GM19239 (cell line): ENCODE measurements at places on chromosomes 2 and 18.

GRCh38 chr2:117945296-117945695 is 68.6 kb downstream of the CCDC93 start:
- DNase-seq, result no peak

- no peak for DNase-seq
These were observed 1.7 kb upstream of the MYOM1 start for GRCh38 chr18:3221496-3221895.

- peak; percentile 27 for DNase-seq
These were observed 617 bp downstream of the FOSL2 start for GRCh38 chr2:28393114-28393836.

- DNase-seq, result no peak
These were observed 25.2 kb upstream of the CDH20 start for GRCh38 chr18:61308004-61308403.

GRCh38 chr2:239149501-239149900 is 251.3 kb downstream of the HDAC4 start:
- no peak for DNase-seq

DNA sequence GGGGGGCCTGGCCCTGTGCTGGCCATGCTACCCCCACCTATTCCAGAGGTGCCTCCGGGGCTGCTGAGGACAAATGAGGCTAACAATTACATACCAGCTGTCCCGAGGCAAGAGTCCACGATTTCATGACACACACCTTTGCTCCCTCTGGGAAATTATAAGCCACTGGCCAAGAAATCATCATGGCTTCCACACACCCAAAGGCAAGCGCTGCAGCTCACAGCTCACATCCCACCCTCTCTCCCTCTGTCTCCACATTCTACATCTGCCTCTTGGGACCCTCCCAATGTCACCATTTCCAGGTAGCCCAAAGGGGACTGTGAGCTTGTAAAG is 134.4 kb downstream of the HDAC4 start:
- DNase-seq, result no peak

DNA sequence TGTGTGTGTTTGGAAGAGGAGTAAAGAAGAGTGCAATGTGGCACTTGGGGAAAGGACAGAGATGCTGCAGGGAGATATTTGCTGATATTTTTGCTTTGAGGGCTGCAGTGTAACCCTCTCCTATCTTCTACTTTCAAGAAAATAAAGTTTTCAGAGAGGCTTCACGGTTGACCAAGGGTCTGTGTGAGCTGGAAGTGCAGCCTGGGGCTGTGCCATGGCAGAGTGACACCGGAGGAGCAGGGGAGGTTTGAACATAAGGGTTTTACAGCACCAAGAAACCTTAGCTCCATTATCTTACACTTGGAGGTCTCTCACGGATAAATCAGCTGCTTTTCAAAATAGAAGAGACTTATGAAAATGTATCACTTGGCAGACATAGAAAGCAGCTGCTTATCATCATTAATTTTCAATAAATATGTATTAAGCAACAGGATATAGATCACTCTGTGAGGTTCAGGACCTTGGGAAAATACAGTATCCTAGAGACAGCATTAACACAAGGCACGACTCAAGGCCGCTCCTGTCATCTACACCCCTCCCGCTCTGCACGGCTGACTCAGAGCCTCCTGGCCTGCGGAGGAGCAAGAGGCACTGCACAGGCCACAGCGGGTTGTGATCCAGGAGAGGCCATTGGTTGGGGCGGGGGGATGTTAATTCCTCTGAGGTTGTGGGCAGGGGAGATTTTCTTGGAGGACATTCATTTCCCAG is 127.8 kb downstream of the COPS8 start:
- no peak for DNase-seq

DNA sequence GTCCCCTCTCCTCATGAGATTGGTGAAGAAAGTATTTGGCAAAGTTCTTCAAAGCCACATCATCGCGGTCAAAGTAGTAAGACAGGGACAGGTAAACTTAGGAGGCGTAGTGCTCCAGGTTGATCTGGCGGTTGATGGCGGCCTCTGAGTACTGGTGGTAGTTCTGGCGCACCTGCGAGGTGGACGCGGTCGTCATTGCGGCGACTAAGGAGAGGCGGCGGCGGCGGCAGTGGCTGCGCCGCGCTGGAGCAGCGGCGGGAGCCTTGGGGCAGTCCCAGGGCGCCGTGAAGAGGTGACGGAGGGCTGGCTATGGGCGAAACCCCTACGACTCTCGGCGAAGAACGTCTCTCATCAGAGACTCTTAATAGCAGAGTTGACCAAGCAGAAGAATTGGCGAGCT is 107.2 kb upstream of the UBE2E3 start:
- DNase-seq, result no peak

GRCh38 chr18:58015065-58015780 is 28.8 kb upstream of the NEDD4L start:
- peak; percentile 61 for DNase-seq

DNA sequence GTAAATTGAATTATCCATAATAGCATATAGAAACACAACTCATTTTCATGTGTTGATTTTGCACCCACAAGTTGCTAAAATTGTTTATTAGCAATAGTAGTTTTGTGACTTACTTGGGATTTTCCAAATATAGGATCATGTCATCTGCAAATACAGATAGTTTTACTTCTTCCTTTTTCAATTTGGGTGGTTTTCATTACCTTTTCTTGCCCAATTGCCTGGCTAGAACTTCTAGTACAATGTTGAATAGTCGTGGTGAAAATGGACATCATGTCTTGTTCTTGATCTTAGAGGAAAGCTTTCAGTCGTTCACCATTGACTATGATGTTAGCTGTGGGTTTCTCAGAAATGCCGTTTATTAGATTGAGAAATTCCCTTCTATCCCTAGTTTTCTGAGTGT is 60.2 kb upstream of the TCF7L1 start:
- DNase-seq, result no peak

DNA sequence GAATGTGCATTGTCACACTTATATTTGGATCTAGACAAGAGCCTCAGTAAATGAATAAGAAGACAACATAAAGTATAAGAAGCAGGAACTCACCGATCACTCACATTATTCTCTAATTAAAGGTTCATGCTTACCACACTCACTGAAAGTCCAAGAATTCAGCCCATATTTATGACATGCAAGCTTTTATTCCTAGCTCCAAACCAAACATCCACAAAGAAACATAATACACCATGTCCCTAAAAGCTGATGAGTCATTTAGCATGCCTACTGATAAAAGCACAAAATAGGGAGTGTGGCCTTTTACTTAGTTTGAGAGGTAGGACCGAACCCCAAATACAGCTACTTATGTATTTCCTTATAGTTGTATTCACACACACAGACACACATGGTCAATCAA is 1094.6 kb upstream of the CDH2 start:
- DNase-seq, result no peak

DNA sequence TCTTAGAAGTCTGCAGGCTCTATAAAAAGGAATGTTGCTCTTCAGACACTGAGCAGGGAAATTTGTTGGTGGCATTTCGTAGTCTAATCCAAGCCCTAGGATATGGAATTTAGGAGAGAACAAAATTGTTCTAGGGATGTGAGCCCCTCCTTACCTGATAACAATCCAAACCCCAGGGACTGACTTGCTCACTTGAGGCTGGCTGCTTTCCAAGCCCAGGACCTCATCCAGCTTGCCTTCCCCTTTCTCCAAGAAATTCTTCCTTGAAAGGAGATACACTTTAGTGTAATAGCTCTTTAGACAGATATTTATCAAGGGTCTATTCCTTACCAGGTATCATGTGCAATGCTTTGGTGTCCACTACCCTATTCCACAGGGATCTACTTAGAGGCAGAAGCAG is 279.8 kb downstream of the C1D start:
- no peak for DNase-seq

- no peak for DNase-seq
These were observed 61.9 kb upstream of the RBMS1 start for GRCh38 chr2:160555420-160556071.

GRCh38 chr18:2610549-2610948 is 39.2 kb downstream of the NDC80 start:
- DNase-seq, result no peak

- peak; percentile 47 for DNase-seq
These were observed 26.5 kb upstream of the KCNS3 start for GRCh38 chr2:17851731-17852585.

GRCh38 chr2:226426292-226426736 is 373.3 kb downstream of the IRS1 start:
- no peak for DNase-seq

DNA sequence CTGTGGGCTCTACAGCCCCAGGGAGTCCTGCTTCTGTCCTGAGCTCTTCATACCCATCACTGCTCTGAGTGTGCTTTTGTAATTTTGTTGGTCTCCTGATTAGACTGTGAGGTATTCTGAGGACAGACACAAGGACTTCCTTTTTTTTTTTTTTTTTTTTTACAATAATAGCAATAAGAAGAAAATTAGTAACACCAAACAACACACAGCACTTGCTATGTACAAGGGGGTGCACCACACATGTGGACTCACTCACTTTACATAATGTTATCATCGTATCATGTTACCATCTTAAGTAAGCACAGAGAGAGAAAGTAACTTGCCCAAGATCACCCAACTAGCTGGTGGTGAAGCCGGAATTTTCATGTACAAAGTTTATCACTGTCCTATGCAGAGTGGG is 34.6 kb downstream of the MBP start:
- no peak for DNase-seq

DNA sequence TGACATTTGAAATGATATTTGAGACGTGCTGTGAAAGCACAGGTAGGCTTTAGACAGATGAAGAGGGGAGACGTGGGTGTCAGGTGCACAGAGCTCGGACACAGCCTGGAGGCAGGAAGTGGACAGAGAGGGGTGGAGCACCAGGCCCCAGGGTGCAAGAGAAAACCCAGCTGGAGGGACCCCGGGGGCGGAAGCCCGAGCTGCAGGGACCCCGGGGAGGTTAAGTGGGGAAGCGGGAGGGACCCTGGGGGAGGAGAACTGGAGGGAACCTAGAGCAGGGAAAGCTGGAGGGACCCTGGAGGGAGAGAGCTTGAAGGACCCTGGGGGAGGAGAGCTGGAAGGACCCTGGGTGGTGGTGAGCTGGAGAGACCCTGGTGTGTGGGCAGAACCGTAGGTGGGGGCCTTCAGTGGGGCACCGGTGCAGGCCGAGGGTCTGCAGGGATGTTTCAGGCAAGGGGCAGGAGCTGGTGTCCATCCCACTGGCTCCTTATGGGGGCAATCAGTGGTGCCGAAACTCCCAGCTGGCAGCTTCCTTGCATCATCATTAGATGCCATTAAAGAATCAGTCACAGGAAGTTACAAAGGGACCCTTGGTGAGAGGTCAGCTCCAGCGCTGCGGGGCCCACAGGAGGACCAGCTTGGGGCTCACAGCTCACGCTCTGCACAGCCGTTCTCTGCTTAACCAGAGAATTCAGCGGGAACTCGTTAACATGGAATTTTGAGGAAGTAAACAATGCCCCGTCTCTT is 246.6 kb downstream of the EIPR1 start:
- DNase-seq, result no peak

DNA sequence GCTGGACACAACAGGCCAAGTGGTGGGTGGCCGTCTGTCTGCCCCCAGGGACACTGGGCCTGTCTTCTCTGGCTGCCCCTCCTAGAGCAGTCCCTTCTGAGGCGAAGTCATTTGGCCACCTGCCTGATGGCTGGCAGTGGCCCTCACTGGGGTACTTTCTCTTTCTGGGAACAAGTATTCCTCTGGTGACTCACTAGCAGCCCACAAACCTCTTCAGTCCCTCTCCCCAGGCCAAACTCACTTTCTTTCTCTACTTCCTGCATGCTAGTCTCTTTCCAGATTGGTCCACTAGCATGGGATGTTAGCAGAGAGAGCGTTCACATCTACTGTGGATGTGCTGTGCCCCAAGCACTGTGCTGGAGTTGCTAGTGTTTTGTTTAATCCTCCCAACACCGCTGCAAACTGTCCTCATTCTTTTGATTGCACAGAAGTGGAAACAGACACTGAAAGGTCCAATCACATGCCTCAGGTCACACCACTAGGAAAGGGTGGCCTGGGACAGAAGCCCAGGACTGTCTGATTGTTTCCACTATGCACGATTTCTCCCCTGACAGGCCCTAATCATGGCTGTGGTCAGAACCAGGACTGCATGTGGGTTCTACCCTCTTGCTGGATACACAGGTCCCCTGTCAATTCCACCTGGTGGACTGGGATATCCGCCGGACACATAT is 5.2 kb downstream of the DYSF start:
- DNase-seq, result no peak

GRCh38 chr2:239399433-239399920 is 1.3 kb downstream of the HDAC4 start:
- no peak for DNase-seq

DNA sequence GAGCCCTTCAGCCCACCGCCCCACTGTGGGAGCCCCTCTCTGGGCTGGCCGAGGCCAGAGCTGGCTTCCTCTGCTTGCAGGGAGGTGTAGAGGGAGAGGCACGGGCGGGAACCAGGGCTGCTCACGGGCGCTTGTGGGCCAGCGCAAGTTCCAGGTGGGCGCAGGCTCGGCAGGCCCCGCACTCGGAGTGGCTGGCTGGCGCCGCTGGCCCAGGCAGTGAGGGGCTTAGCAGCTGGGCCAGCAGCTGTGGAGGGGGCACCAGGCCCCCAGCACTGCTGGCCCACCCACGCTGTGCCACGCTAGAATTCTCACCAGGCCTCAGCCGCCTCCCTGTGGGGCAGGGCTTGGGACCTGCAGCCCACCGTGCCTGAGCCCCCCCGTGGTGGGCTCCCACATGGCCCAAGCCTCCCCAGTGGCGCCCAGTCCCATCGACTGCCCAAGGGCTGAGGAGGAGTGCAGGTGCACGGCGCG is 45.2 kb downstream of the SLC5A7 start:
- DNase-seq, result no peak

GRCh38 chr2:10525573-10526265 is 77.6 kb upstream of the ODC1 start:
- DNase-seq, result no peak

GRCh38 chr2:240991378-240992263 is 6.8 kb upstream of the SNED1 start:
- DNase-seq, result no peak

- DNase-seq, result no peak
These were observed 22.1 kb upstream of the ALKAL2 start for GRCh38 chr2:309954-310510.

- no peak for DNase-seq
These were observed 6.7 kb downstream of the UXS1 start for GRCh38 chr2:106187273-106187891.

GRCh38 chr2:45445037-45445436 is 166.0 kb downstream of the SRBD1 start:
- DNase-seq, result no peak

- DNase-seq, result no peak
These were observed 151.8 kb downstream of the WDPCP start for GRCh38 chr2:63436488-63436887.

- no peak for DNase-seq
These were observed 31.9 kb downstream of the KLHL23 start for GRCh38 chr2:169765523-169765922.

GRCh38 chr2:42124011-42124785 is 45.0 kb upstream of the EML4 start:
- no peak for DNase-seq

- DNase-seq, result no peak
These were observed 275.3 kb downstream of the HAUS1 start for GRCh38 chr18:46379323-46379950.

GRCh38 chr2:14330884-14331283 is 301.6 kb upstream of the LRATD1 start:
- no peak for DNase-seq

- DNase-seq, result no peak
These were observed 1591.2 kb upstream of the LRRTM1 start for GRCh38 chr2:81895620-81896250.

GRCh38 chr2:193476171-193476800 is 1281.6 kb upstream of the TMEFF2 start:
- no peak for DNase-seq
